ENCODE measurements at places on chromosomes 5 and 9.

GRCh38 chr9:81266674-81267073 lies 422.7 kb downstream of the TLE1 start:
- DNase-seq = no peak

- DNase-seq = no peak
These were observed 13.2 kb upstream of the ADGRD2 start for GRCh38 chr9:124437086-124437485.

GRCh38 chr9:109904666-109905065 lies 124.7 kb downstream of the PALM2AKAP2 start:
- DNase-seq = no peak

DNA sequence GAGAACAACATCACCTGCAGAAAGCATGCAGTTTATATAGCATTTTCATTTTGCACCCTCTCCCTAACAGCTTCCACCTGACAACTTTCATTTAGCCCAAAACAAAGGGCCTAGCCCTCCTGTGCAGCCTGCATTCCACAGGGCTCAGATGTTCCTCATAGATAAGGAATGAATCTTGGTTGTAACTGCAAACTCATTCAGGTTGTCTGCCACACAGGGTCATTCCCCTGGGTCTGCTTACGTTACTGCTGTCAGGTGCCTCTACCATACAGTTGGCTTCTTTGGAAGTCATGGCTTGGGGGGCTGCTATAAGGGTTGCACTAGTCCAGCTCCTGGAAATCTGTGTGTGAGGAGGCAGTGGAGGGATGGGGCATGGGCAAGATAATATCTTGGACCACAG lies 2.7 kb upstream of the DCP2 start:
- no peak for DNase-seq

- DNase-seq = no peak
These were observed 39.9 kb downstream of the USP20 start for GRCh38 chr9:129875181-129875611.

Measured in hematopoietic multipotent progenitor cell treated with erythropoietin and hydrocortisone succinate and interleukin-3 and kit ligand, for 15 days (in vitro differentiated cells).